ENCODE measurements at places on chromosomes 5 and 9.

- DNase-seq, result no peak
Observed at GRCh38 chr5:1335540-1336095, 9.3 kb downstream of the CLPTM1L start.

DNA sequence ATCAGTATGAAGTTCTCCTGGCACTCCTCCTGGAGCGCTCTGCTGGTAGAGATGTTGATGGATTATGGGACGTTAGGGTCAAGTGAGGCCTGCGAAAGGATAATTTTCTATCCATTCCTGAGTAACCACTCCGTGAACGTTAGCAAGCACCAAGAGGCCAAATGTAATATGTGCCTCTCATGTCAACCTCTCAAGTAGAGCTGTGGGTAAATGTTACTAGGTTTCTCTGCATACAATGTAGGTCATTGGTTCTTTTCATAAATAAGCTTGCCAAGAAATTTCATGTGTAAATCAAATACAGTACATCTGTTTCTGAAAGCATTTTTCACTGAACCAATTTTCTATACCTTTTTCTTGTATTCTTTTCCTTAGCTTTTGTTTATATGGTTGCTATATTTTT lies 126.3 kb downstream of the KDM4C start:
- no peak for DNase-seq

DNA sequence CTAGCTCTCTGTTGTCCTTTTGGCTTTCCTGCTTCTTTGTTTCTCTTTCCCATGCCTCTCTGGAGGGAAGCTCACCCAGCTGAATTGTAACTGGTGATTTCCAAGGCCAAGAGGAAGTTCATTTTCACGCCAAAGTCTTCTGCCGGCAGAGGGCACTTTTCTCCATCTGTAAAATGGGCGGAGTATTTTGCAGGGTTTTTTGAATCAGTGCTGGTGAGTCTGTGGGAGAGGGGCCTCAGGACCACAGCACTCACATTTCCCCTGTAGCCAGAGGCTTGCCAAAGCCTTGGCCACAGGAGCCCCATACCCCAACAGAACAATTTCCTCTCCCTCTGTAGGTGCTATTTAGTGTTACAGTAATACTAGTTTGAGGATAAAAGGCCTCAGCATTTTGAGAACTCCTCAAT lies 42.3 kb upstream of the MATR3 start:
- no peak for DNase-seq

DNA sequence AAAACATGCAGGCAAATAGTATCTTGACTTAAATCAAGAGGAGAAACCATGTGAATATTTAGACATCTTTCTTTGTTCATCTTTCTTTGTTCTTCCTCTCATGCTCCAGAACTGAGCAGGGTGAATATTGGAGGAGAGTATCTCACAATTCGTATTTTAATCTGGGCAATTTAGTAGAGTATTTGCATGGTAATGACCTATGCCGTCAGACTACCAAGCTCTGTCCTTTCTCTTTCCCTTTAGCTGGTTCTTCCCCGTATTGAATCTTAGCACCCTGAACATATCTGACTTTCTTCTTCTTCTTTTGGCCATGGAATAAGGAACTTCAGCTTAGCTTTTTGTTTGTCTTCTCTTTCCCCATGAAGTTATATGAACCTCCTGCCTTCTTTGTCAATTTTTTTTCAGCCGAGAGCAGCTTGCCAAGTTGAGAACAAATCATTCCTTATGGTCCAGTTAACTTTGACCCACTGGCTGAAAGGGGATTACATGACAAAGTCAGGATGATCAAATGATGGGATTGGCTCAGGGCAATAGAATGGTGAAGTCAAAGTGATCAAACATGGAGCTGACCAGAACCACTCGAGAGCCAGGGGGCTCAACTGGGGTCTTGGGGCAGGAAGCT lies 95.8 kb downstream of the DAPK1 start:
- DNase-seq, result no peak

DNA sequence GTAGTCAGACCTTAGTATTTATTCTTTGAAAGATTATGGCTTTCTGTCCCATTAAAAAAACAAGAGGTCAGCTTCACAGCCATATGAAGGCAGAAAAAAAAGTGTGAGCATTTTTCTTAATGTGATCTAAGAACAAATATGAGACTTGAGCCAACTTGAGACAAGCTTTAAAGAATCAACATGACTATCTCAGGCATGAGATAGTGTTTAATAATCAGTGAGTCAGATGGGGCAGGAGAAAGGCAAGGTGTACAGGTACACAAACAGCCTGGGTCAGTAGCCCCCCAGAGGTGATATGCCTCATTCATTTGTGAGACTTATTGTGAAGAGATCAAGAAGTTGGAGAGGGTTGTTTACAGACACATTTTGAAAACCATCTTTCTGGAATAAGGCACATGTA lies 83.6 kb downstream of the GDNF start:
- DNase-seq, result no peak

DNA sequence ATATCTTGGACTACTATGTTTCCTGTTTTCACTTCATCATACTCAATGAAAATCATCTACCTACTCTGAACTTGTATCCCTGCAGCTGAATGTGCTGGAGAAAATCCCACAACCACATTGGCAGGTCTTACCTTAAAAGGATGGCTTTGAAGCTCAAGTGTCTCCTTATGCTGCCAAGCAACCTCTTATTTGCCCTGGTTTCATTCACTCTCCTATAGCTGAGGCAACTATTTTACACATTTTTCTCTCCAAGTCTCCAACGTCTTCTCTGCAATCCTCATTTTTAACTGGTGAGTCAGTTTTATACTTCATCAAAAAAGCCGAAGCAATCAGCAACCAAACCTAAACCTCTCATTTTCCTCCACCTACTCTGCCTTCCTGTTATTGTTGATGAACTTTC lies 49.7 kb downstream of the POU4F3 start:
- no peak for DNase-seq

DNA sequence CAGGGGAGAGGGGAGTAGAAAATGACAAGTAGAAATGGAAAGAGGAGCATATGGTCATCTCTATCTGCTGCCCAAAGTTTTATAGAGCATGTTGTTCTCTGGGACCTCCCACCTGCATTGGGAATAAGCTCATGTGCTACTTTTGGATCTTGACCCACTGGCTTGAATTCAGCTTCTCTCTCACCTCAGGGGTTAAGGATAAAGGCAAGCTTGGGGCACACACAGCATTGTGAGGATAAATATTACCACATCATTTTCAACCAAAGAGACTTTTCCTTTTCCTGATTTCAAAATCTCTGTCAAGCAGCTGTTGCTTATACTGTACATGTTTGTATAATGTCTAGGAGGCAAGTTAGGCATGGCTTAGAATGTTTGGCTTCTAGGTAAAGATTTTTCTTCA lies 16.6 kb downstream of the ATP10B start:
- no peak for DNase-seq

- no peak for DNase-seq
Observed at GRCh38 chr5:29367176-29367833, 1826.2 kb upstream of the CDH6 start.

GRCh38 chr5:174589599-174589998 lies 134.8 kb upstream of the MSX2 start:
- DNase-seq, result no peak

GRCh38 chr9:16120231-16120641 lies 567.4 kb downstream of the CCDC171 start:
- no peak for DNase-seq

GRCh38 chr9:7121055-7121454 lies 363.3 kb downstream of the KDM4C start:
- DNase-seq, result no peak

GRCh38 chr9:127965953-127966352 lies 14.8 kb downstream of the EEIG1 start:
- no peak for DNase-seq

DNA sequence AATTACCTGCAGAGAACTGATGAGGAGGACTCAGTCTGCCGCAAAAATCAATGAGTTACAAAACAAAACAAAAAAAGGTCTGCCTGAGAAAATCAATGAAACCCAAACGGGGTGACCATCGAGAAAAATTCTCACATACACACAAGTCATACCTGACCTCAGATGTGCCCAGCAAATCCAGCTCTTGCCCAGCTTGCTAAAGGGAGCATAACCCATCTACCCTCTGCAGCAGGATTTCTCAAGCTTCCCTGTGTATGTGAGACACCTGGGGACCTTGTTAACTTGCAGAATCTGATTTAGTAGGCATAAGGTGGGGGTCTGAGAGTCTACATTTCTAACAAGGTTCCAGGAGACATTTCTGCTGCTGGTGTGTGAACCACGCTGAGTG lies 126.3 kb downstream of the TLE1 start:
- no peak for DNase-seq

DNA sequence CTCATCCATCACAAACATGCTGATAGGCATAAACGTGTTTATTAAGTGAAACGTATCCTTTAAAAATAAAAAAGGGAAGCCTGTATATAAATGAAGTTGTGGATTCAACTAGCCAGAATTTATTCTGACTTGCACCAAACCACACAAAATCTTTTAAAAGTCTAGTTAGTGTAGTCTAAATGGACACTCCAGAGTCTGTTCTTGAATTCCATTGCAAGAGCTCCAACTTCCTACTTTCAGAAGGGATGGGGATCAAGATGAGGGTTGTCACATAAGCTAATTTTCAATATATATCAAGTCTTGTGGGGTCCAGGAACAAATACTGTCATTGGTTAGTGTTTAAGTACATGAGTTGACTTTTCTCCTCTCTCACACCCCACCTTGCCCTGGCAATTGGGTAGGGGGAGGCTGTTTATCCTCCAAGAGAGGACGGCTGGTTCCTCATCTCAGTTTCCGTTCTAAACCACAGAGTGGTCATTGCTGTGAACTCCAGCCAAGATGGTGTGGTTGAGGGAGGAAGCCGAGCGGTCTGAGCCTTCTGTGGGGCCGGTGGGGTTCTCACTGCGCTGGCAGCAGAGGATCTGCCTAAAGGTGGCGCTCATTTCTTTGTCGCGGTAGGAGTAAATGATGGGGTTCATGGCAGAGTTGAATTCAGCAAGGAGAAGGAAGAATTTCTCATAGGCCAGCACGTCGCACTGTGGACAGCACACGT lies 163.2 kb downstream of the LPAR1 start:
- DNase-seq, result no peak

- no peak for DNase-seq
Observed at GRCh38 chr9:90086101-90086511, 481.3 kb downstream of the GADD45G start.

DNA sequence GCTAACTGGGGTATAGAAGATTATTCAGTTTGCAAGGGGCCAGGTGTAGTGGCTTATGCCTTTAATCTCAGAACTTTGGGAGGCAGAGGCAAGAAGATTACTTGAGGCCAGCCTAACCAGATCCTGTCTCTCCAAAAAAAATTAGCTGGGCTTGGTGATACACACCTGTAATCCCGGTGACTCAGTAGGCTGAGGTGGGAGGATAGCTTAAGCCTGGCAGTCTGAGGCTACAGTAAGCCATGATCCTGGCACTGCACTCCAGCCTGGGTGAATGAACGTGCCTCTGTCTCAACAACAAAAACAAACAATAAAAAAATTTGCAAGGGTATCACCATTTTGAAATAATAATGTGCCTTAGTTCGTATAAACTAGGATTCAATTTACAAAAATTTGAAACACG lies 51.3 kb downstream of the BAAT start:
- DNase-seq, result no peak

GRCh38 chr5:146428658-146429057 lies 18.5 kb upstream of the TCERG1 start:
- DNase-seq, result no peak

- no peak for DNase-seq
Observed at GRCh38 chr5:2740876-2741555, 10.5 kb downstream of the IRX2 start.

DNA sequence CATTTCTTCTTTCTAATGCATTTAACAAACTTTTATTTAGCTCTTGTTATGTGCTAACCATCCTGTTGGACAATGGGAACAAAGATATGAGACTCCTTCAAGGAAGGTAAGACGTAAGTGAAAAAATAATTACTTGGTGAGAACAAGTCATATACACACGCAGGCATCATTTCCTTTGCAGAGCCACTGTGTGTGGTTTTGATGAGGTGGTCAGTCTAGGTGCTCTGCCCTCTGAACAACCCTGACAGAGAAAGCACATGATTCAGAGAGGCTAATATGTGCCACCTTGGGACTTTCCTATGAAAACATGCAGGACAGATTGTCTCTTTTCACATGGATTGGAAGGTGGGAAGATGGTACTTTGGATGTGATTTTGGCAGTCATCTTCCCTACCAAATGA lies 1162.5 kb upstream of the DMAC1 start:
- DNase-seq, result no peak

DNA sequence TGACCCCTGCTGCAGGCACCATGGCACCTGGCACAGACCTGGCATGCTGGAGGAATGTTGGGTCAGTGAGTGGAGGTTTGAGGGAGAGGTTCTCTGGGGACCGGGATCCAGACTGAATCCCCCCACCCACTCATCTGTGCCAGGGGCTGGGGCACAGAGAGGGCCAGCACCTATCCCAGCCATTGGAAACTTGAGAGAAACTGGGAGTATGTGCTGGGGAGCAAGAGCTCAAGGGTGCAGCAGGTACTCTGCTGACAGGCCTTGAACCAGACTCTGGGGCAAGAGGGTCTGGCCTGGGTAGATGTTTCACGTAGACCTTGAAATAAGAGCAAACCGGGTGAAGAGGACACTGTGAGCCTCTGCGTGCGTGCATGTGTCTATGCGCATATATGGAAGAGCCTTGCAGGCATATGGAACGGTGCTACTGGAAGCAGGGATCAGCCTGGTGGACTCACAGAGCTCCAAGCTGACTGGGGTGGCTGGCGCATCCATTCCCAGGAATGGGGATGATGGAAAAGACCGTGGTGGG lies 8.8 kb downstream of the FGF18 start:
- DNase-seq, result no peak

DNA sequence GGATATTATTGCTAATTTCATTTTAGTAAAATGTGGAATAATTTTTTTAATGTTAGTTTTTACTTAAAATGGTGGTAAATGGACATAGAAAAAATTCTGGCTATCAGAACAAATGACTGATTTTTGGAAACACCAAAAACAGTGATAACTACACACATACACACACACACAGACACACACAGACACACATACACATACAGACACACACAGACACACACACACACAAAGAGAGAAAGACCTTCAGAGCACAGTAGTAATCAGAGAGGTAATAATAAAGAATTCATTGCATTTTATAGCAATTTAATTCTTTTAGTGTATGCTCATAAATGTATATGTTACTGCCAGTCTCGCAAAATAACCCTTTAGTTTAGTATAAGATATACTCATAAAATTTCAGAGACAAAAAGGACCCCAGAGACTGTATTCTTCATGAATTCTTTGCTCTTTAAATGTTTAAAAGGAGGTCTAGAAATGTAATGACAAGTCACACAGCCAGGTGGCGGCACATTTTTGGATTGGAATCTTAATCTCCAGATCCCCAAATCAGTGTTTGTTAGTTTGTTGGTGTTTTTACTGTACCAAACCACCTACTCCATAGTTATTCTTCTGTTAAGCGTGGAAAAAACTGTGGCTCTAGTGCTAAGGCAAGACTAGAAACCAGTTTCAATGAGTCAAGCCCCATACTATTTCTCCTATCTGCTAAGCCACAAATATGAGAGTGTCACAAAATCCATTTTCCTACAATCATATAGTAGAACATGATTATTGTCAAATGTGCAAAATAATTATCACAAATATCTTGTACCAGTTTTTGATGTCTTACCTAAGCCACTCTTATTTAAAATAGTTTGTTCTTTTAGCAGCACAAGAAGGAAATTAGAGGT lies 109.9 kb downstream of the EDIL3 start:
- DNase-seq, result no peak

GRCh38 chr9:89985068-89985467 lies 380.3 kb downstream of the GADD45G start:
- DNase-seq, result no peak

GRCh38 chr5:15243301-15244020 lies 256.5 kb upstream of the FBXL7 start:
- DNase-seq, result no peak

GRCh38 chr9:68640421-68641089 lies 64.5 kb upstream of the PIP5K1B start:
- DNase-seq, result no peak

GRCh38 chr9:5931657-5932056 lies 41.0 kb downstream of the MLANA start:
- DNase-seq, result no peak

Measured in stimulated activated CD4-positive, alpha-beta T cell treated with anti-CD3 and anti-CD28 coated beads, Interleukin-15, amount 100 ng/mL, for 48 hours (primary cell).